Amniotic stem cell (primary cell): ENCODE measurements at places on chromosomes 7 and 10.

DNA sequence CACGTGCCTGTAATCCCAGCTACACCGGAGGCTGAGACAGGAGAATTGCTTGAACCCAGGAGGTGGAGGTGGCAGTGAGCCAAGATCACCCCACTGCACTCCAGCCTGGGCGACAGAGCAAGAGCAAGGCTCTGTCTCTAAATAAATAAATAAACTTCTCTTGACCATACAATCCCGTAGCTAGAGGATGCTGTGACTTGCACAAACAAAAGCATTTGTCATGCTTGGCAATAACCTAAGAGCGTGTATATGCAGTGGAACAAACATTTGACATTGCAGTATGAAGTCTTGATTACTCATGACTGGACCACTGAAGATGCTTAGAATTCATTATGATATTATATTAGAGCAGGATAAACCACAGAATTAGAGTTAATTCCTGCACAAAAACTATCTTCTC is 1.4 kb upstream of the C7orf57 start:
- DNase-seq: no peak

- no peak for DNase-seq
Observed at GRCh38 chr7:51017576-51018535, 235.2 kb upstream of the GRB10 start.

GRCh38 chr10:114683162-114683561 is 25.1 kb upstream of the ABLIM1 start:
- DNase-seq: no peak

GRCh38 chr10:125720002-125720382 is 483 bp downstream of the EDRF1 start:
- no peak for DNase-seq

DNA sequence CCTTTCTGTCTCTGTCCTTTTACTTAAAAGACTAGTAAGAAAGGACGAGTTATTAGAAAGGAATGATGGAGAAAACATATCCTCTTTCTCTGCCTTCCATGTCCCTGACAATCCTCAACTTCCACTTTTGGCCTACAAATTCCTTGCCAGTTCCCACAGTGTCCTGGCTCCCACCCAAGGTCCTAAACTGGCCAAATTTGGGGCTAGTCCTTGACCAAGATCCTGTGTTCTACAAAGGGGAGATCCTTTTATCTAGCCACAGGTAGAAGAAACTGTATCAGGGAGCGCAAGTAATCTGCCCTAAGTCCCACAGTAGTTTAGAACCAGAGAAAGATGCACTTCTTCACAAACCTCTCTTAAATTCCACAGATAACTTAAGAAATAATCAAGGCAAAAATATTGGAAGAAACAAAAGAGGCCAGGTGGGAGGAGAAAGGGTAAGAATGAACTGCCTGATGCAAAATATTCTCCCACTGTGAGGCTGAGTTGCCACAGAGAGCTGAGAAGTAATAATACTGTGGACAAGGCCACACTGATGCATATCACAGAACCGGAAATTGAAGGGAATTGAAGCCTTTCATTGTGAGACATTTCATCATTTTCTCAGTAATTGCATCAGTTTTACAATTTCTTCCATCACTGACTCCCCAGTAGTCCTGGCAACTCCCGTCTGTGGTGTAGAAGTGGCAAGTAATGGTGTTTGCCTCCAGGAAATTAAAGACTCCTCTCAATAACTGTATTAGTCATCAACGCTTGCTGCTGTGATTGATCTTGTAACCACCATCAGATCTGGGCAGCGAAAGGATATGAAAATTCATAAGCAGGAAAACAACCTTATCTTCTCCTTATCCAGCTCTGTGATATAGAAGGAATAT is 47.2 kb downstream of the DNAJC12 start:
- no peak for DNase-seq

DNA sequence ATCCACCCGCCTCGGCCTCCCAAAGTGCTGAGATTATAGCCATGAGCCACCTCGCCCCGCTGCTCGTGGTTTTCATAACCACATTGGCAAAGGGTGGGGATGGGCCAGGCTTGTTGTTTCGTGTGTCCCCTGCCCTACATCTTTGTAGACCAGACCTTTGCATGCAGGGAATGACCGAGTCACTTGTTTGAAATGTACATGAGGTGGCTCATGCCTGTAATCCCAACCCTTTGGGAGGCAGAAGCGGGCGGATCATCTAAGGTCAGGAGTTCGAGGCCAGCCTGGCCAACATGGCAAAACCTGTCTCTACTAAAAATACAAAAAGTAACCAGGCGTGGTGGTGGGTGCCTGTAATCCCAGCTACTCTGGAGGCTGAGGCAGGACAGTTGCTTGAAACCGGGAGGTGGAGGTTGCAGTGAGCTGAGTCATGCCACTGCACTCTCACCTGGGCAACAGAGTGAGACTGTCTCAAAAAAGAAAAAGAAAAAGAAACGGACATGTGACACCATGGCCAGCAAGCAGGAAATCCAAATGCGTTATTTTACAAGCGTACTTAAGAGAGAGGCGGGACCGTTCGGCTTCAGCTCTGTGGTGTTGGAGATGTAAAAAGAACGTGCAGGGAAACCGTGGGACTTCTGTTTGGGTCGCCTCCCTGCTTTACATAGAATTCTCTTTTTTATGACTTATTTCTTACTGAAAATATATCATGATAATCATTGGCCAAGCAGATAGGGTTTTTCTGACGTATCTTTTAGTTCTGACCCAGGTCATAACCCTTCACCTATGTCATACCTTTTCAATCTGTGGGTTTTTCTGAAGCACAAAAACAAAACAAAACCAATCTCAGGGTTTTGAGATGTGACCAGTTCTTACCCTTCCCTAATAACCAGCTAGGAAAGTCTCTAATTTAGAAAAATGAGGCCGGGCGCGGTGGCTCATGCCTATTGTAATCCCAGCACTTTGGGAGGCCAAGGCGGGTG is 45.1 kb downstream of the WIPI2 start:
- no peak for DNase-seq

DNA sequence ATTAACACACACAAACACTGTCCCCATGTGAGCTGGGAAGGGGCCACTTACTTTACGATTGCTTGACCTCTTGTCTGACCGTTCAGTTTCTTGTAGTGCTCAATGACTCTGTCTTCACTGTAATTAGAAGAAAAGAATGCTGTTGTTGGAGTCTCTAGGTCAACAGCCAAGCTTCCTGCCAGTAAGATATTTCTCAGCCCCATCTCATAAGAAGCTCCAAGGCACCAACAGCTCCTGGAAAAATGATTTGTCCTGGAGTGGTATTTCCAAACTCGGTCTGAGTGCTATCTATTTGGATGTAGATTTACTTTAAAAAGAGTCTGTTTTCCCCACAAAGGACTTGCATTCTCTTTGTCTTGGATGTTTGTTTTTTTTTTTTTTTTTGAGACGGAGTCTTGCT is 153.7 kb downstream of the PRPF18 start:
- DNase-seq: no peak

DNA sequence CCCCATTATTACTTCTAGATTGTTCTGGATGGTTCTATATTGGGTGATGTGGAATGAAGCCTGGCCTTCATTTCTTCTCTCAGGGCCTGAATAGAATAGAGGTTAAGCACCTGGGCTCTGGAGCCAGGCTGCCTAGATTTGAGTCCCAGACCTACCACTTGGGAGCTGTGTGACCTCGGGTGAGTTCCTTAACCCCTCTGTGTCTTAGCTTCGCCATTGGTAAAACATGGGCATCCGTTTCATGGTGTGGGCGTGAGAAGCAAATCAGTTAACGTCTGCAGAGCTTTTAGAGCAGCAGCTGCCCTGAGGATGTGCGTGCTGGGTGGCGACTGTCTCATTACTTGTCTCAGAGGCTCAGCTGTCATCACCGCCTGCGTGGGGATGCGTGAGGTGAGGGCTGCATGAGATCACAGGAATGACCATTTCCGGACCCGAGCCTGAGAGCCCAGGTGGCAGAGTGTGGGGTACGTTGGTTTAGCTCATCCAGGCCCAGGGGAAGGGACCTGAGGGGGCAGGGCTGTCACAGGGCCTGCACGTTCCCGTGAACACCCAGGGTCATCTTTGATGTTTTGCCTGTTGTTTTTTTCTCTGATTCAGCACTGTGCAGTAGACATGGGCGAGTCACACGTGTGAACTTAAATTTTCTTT is 9.7 kb downstream of the AGAP3 start:
- no peak for DNase-seq

- no peak for DNase-seq
Observed at GRCh38 chr10:25405871-25406270, 231.1 kb downstream of the GPR158 start.

GRCh38 chr7:37666026-37666799 is 17.4 kb upstream of the GPR141 start:
- no peak for DNase-seq

GRCh38 chr7:45461026-45461425 is 113.1 kb upstream of the ADCY1 start:
- DNase-seq: no peak

GRCh38 chr7:133303931-133304330 is 51.1 kb downstream of the EXOC4 start:
- no peak for DNase-seq

DNA sequence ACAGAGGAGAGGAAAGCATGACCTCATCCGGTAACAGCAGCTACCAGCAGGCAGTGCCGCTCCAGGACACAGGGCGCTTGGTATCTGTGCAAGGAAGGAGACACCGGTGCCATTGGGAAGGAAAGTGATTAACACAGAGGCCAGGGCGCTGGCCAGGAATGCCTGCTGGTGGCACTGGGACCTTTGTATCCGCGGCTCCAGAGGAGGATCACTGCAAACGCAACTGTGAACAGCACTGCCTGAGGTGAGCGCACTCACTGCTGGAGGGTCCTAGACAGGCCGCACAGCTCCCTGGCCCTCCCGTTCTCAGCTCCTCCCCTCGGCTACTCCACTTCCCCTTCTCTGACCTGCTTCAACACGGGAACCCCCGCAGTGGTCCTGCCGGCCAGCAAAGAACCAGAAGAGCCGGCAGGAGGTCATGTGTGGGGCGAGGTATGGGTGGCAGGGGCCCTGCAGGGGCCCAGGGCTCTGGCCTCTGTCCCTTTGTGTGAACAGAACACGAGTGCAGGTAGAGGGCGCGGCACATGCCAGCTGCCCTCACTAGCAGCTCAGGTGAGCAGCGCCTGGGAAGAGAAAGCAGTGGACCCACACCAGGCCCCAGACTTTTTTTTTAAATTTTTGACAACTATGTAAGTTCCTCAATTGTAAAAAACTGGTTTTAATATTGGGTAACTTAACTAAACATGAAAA is 107.6 kb downstream of the VIPR2 start:
- no peak for DNase-seq

DNA sequence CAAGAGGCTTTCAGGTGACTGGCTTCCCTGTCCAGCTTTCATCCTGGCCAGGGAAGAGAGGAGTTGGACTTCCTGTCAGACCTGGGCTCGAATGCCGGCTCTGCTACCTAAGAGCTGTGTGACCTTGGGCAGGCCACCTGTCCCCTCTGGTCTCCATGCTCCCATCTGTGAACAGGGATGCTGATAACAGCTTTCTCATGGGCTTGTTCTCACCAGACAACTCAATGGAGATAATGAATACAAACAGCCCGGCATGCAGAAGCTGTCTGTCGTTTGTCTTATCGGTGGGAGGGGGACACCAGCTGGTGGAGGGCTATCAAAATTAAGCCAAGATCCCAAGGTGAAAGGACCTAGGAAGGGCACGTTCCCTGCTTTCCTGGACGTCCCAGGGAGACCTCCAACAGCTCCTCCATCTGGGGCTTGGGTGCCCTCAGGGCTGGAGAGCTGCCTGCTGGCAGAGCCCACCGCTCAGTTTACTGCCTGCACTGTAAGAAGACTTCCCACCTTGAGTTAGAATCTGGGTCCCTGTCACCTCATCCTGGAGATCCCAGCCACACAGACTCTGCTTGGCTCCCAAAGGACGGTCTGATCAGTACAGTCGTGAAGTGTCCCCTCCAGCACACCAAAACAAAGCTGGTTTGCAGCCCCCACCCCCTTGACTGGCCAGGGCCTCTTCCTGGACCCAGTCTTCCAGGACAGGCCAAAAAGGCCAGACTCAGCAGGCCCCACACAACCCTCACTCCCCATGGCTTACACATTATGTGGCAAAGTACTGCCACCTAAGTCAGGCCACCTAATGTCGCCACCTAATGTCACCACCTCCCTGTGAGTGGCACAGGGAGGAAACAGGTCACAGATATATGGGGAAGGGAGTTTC is 40.9 kb downstream of the PPIF start:
- DNase-seq: no peak

- no peak for DNase-seq
Observed at GRCh38 chr7:1668396-1669063, 1.5 kb upstream of the ELFN1 start.

- no peak for DNase-seq
Observed at GRCh38 chr10:69180525-69181204, 631 bp downstream of the SUPV3L1 start.

DNA sequence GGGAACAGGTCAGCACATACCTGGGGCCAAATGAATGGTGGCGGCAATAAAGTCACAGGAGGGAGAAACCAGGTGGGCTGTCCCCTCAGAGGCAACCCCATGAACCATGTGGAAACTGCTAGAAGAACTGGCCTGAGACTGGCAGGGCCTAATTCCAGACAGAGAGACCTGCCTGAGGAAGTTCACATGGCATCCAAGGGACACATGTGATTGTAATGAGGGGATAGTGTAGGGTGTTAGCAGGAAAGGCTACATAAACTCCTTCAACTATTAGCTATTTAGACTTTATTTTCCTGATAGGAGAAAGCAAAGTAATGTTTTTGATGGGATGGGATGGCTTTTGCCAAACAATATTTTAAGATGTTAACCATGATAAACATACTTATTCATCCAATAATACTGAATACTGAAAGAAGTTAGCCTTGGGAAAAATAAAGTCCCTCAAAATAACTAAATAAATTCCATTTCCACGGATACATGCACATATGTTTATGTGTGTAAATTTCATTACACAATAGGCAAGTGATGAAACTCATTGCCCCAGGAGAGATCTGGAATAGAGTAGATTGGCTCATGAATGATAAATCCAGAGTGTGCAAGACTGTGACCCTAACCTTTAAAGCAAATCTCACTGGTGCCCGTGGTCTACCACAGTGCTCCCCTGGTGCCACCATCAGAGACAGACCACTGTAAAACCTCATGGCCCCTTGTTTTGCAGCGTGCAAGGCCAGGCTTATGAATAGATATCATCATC is 137.0 kb downstream of the NRF1 start:
- no peak for DNase-seq

DNA sequence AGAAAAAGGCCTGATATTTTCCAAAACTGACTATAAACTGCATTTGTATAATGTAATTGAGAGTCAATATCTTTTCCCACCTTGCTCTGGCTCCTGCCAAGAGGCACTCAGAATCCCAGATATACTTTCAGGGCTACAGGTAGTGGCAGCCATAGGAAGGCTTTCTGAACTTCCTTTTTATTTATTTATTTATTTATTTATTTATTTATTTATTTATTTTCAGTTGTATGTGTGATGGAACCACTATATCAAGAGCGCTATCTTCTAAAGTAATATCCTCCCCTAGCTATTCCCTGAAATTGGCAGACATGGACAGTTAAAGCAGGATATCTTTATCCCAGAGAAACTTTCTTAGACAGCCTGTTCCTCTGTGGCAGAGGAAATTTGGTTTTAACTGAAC is 86.7 kb downstream of the SEMA3E start:
- no peak for DNase-seq

- DNase-seq: no peak
Observed at GRCh38 chr7:122055073-122055472, 89.0 kb downstream of the AASS start.
